ENCODE measurements at places on chromosomes 3 and 15.

DNA sequence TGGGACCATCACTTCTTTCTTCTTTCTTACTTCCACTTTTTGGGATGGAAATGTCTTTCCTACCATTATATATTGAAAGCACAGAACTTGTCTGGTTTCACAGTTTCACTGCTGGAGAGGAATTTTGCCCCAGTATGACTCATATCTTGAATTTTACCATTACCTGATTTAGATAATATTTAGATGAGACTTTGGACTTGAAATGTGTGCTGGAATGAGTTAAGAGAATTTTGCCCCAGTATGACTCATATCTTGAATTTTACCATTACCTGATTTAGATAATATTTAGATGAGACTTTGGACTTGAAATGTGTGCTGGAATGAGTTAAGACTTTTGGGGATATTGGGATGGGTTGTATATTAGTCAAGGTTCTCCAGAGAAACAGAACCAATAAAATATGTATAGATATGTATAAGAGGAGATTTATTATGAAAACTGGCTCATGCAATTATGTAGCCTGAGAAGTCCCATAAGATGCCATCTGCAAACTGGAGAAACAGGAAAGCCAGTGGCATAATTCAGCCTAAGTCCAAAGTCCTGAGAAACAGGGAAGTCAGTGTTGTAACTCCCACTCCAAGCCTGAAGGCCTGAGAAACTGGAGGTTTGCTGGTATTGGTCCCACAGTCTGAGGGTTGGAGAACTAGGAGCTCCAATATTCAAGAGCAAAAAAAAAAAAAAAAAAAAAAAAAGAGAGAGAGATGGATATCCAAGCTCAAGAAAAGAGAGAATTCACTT lies 1029.2 kb downstream of the EPHA3 start:
- no peak for DNase-seq

DNA sequence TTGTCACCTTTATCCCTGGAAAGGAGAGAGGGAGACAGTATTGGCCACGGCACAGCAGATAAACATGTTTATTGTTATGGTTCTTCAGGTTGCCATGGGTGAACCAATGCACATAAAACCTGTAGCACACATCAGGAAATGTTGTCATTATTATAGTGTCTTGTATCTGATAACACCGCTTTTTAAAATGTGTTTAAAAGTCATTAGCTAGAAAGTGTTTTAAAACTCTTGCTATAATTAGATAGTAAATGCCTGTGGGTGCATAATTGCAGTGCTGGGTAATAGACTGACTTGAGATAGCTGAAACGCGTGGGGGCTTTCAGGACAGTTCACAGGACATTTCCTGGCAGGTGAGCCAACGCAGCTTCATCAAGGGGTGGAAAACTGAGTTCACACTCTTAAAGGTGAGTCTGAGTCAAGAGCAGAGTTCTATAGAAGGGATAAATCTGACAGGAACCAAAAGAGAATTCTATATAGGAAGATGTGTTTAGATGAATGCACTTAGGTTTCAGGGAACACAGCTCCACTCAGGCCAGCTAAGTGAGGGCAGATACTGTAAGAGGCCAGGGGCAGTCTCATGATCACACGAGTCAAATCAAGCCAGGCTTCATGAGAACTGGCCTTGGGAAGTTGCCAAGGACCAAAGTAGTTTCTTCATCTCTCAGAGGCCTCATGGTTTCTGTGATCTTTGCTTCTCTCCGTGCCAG lies 35.6 kb upstream of the PPP4R2 start:
- no peak for DNase-seq

GRCh38 chr3:123392871-123393620 lies 55.8 kb downstream of the ADCY5 start:
- no peak for DNase-seq

GRCh38 chr3:196837819-196838420 lies 29.8 kb upstream of the SENP5 start:
- peak; percentile 83 for DNase-seq

DNA sequence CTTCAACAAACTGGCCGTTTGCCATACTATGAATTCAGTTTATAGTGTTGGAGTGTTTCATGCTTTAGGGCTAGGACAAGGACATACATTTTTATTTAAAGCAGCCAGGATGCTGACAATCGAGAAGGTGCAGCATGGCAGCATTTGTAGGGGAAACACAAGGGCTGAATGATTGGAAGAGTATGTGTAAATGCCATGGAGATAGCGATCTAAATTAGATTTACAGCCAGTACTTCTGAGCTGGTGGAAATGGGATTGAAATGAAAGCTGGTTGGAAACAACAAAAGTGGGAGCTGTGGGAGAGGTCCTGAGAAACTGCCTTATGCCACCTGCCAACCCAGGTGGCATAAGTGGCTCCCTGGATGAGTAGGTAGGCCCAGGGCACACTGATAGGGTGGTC lies 209.9 kb upstream of the MRPL3 start:
- no peak for DNase-seq

DNA sequence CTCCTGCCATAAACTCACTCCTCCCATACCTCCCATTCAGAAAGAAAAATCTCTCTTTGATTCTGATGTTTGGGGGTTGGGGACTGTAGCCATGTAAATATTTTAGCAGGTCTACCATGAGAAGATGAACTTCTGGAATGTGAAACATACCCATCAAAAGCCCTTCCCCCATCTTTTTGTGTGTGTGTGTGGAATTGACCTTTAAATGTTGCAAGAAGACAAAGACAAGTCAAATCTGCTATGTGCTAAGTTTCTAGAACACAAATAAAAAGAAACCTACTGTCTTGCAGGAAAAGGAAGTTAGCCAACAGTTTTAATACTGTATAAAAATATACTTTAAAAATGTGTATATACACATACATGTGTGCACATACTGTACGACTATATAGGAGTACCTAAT lies 29.7 kb upstream of the USP50 start:
- no peak for DNase-seq

GRCh38 chr3:117814975-117815374 lies 1105.4 kb downstream of the TUSC7 start:
- DNase-seq = no peak

- DNase-seq = no peak
These were observed 21.2 kb downstream of the PRKAR2A start for GRCh38 chr3:48826451-48826850.

- DNase-seq = no peak
These were observed 23.4 kb downstream of the PARP16 start for GRCh38 chr15:65263313-65263712.

GRCh38 chr15:96385195-96385594 lies 54.7 kb downstream of the NR2F2 start:
- DNase-seq = no peak

- no peak for DNase-seq
These were observed 107.0 kb upstream of the PFN2 start for GRCh38 chr3:150077581-150078247.

GRCh38 chr3:122627301-122627700 lies 49.9 kb downstream of the PARP15 start:
- DNase-seq = no peak

DNA sequence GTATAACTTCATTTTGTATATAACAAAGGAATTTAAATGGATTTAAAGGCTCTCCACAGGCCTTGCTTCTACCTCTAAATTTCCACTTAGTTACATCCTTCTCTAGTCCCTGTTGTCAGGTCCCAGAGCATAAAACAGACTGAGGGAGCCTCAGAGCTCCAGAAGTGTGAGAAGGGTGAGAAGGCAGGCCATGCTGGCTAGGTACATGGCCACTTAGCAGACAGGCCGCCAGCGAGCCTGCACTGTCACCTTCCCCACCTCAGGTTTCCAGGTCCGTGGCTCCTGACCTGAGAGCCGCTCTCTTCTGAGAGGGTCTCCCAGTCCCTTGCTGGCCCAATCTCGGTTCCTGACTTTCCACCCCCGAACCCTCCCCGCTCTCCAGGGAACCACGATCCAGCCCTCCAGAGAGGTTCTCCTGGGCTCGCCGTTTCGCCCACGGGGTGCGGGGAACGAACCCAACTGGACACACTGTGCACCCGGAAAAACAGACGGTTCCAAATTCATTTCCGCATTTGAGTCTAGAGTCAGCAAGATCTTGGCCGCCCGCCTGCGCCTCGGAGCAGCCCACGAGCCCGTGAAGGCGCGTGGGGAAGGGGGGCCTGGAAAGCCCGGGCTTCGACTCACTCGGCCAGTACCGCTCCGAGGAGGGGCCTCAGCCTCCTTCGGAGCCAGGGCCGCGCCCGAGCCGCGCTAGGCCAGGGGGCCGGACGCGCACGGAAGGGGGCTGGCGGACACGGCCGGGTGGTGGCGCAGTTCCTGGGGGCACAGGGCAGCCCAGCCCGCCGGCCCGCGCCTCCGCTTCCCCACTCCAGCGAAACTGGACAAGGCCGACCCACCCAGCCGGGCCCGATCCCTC lies 16.7 kb upstream of the SOX2 start:
- no peak for DNase-seq

DNA sequence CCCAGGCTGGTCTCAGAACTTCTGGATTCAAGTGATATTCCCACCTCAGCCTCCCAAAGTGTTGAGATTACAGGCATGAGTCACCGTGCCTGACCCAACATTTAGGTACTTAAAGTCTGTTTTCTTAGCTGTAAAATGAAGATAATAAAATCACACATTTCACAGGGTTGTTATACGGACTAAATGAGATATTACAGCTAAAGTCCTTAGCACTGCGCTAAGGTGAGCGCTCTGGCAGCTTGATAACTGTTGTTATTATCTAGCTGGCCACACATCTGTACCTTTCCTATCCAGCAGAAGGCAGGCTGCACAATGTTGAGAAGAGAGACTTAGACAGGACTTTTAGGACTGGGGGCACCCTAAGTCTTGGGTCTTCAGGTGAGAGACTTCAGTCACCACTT lies 2.7 kb upstream of the LIPH start:
- DNase-seq = no peak

GRCh38 chr3:127114337-127115070 lies 78.4 kb upstream of the PRR23E start:
- no peak for DNase-seq

DNA sequence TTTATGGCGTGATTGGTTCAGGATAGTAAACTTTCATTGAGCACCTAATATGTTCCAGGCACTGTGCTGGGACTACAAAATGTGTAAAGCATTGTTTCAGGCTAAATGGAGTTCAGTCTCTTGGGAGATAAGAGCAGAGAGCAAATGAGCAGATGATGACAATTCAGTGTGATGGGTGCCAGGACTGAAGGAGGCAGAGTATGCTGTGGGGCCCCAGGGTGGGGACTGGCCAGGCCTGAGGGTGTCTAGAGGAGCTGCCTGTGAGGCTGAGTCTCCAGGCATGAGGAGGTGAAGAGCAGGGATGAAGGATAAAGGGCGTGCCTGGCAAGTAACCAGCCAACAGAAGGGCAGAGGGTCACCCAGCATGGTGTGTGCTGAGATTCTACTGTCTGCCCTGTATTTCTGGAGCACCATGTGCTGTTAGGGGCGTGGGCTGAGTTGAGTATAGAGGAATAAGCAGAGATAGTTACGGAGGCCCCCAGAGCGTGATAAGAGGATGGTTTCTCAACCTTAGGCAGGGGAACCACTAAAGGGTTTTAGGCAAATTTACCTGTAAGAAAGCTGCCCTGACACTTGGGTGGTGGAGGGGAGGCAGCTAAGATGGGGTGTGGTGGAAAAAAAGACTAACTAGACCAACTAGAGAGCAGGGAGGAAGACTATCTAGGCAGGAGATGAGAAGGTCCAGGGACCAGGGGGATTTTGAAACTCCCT lies 38.5 kb downstream of the EPHB1 start:
- DNase-seq = no peak

GRCh38 chr3:68363796-68364195 lies 568.6 kb downstream of the TAFA4 start:
- no peak for DNase-seq

DNA sequence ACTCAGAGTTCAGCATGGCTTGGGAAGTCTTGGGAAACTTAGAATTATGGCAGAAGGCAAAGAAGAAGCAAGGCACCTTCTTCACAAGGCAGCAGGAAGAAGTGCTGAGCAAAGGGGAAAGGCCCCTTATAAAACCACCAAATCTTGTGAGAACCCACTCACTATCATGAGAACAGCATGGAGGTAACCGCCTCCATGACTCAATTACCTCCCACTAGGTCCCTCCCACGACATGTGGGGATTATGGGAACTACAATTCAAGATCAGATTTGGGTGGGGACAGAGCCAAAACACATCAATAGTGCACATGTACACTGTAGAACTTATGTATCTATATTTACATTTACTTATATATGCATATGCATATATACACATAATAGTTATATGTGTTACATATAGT lies 565.3 kb upstream of the NR2F2 start:
- DNase-seq = no peak

- no peak for DNase-seq
These were observed 329.1 kb upstream of the TPRG1 start for GRCh38 chr3:188842639-188843038.

GRCh38 chr3:58266577-58266976 lies 29.0 kb downstream of the ABHD6 start:
- DNase-seq = no peak

DNA sequence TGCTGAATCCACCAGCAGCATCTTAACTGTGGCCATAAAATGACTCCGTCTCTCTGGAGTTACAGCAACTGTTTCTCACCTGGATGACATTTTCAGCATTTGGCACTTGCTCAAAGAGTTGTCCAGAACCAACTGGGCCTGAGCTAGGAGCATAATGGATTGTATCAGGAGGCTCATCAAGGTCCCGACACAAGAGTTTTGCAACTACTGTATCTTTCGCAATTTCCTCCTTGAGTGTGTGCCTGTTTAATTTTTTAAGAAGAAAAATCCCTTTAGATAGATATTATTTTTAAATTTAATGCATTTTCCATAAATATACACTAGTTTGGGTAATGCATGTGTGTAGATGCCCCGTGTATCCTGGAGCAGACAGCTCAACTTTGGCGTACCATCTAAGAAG lies 44.3 kb upstream of the C3orf49 start:
- no peak for DNase-seq

DNA sequence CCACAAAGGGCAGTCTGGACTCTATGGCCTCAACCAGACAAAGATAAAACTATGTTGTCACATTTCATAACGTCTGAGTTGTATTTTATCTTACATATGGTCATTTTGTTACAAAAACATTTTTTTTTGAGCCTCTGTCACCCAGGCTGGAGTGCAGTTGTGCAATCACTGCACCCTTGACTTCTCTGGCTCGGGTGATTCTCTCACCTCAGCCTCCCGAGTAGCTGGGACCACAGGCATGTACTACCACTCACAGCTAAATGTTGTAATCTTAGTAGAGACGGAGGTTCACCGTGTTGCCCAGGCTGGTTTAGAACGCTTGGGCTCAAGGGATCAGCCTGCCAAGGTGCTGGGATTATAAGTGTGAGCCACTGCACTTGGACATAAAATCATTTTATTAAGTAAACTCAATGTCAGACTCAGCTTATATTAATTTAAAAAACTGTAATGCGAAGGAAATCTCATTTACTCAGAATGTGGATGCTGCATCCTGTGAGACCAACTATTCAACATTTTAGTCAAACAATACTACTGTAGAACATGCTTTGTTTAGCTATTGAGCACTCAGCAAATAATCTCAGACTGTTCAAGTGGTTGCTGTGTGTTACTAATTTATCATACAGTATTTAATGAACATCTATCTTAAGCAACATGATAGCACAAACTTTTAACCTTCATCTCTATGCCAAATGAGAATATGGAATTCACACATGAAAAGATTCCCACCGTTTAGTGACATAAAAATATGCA lies 209.2 kb downstream of the TBL1XR1 start:
- no peak for DNase-seq

GRCh38 chr3:99505646-99506269 lies 132.6 kb upstream of the COL8A1 start:
- DNase-seq = peak; percentile 68

GRCh38 chr15:43276563-43277200 lies 10.0 kb upstream of the TGM5 start:
- no peak for DNase-seq

- no peak for DNase-seq
These were observed 37.0 kb downstream of the GRIP2 start for GRCh38 chr3:14503033-14503705.

Measured in GM13977 (cell line).